CD8-positive, alpha-beta T cell (primary cell): ENCODE measurements at places on chromosomes 3 and 15.

DNA sequence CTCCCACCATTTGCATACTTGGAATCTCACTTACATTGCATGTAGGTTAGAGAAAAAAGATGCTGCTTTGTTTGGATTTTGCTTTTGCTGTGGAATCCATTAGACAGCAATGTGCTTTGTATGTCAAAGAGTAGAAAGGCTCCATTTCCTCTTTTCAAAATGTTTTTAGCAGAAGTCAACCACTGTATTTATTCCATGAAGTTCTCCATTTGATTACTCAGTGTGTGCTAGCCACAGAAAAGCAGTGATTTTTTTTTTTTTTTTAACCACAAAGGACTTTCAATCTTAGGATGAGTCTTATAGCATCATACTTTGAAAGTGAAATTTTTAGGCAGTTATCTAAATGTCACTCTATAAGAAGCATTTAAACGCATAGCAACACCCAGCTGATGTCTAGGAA is 285.0 kb upstream of the ADAMTS9 start:
- no peak for DNase-seq

GRCh38 chr3:178028933-178029332 is 507.3 kb upstream of the KCNMB2 start:
- DNase-seq, result no peak

DNA sequence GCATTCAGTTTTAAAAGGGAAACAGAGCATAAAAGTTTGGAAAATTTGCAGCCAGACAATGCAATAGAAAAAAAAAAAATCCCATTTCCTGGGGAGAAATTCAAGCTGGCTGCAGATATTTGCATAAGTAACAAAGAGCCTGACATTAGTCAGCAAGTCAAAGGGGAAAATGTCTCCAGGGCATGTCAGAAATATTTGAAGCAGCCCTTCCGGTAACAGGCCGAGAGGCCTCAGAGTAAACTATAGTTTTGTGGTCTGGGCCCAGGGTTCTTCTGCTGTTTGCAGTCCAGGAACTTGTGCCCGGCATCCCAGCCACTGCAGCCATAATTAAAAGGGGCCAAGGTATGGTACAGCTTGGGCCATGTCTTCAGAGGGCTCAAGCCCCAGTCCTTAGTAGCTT is 411.6 kb upstream of the BCHE start:
- DNase-seq, result no peak

DNA sequence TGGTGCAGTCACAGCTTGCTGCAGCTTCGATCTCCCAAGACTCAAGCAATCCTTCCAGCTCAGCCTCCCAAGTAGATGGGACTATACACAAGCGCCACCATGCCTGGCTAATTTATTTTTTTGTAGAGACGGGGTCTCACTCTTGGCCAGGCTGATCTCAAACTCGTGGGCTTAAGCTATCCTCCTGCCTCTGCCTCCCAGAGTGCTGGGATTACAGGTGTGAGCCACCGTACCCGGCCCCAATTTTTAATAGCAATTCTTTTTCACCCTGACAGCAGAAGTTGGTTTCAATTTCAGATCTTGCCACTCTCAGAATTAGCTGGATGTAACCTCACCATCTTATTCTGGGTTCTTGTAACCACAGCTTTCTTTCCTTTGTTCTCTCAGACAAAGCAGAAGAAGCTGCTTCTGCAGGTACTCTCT is 64.8 kb downstream of the TRIM71 start:
- DNase-seq, result no peak

DNA sequence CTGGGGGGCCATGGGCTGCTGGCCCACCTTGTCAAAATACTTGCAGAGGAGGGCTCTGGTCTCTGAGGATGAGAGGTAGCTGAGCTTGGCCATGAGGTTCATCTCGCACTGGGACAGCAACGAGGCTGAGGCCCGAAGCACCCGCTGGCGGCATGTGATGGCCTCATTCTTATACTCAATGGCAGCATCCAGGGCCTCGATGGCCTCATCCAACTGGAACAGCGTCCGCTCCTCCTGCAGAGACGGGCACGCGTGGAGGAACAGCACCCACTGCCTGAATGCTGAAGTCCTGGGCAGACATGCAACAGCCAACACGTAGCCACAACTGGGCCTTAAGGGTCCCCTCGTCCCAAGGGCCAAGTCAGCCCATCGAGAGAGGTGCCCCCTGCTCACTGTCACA is 25.0 kb downstream of the KIF7 start:
- no peak for DNase-seq

- no peak for DNase-seq
These were observed 9.0 kb downstream of the C2CD4A start for GRCh38 chr15:62075595-62076277.

DNA sequence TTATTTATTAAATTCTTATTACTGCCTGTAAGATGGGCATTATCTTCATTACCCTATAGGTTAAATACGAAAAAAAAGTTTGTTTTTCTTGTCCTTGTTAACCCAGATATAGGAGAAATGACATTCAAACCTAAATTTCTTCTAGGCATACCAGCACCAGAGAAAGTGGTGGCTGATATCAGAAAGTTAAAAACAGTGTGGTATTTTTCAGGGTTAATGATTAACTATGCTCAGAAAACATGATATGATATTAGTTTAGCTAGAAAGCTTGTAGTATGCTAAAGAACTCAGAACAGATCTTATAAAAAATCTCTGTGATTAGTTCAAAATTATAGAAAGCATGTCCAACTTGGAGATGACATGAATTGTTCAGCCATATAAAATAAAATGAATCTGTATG is 630.5 kb upstream of the EPHA6 start:
- no peak for DNase-seq
